ENCODE measurements at places on chromosomes 1 and 21.

GRCh38 chr1:240341365-240342250 lies 249.9 kb downstream of the FMN2 start:
- no peak for DNase-seq

GRCh38 chr1:30872948-30873263 lies 35.7 kb downstream of the SDC3 start:
- no peak for DNase-seq

DNA sequence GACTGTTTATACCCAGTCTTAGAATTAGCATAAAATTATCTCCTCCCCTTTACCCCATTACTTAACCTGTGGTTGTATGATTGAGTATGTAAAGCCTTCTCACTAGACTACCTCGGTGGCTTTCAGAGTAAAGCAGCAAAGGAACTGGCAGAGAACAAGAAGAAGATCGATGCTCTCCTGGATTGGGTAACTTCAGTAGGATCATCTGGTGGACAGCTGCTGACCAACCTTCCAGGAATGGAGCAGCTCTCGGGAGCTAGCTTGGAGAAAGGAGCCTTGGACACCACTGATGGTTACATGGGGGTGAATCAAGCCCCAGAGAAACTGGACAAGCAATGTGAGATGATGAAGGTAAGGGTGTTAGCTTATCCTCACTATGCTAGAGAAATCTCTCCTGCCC lies 138.6 kb upstream of the BMP8A start:
- DNase-seq = no peak

DNA sequence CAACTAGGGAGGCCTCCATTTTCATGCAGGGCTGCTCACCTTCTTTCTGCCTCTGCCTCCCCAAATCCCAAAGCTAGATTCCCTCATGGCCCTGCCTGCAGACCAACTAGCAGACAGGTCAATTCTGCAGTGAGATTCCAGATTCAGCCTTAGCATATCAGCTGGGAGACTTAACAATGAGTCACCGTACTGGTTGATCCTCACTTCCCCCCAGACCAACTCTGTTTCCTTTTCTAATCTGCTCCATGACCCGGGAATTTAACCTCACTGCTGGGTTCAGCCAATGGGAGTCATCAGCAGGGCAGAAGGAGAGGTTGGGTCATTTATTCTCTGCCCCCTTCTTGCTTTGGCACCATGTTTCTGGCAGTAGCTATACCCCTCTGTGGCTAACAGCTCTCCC lies 140.6 kb upstream of the GRIK3 start:
- DNase-seq = no peak

- no peak for DNase-seq
Observed at GRCh38 chr1:218946147-218946546, 227.5 kb upstream of the LYPLAL1 start.

- no peak for DNase-seq
Observed at GRCh38 chr21:14538483-14538882, 7.6 kb downstream of the SAMSN1 start.

GRCh38 chr1:181107711-181108110 lies 19.2 kb downstream of the IER5 start:
- no peak for DNase-seq

- no peak for DNase-seq
Observed at GRCh38 chr1:198492872-198493271, 47.6 kb downstream of the ATP6V1G3 start.

DNA sequence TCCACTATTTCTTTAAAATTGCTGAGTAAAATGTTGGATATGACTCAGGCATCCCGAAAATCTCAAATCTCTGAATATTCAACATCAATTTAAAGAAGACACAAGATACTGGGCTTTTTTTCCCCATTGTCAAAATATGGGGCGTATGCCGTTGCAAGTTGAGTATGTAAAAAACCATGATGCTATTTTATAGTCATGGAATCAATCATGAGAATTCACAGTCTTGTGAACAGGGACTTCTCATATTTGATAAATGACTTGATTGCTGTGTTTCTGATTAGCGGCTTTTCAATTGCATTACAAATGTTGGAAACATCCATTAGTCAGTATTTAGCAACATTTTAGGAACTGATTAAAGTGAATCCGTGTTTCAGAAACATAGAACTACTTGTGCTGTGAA lies 45.3 kb downstream of the SETD4 start:
- no peak for DNase-seq

DNA sequence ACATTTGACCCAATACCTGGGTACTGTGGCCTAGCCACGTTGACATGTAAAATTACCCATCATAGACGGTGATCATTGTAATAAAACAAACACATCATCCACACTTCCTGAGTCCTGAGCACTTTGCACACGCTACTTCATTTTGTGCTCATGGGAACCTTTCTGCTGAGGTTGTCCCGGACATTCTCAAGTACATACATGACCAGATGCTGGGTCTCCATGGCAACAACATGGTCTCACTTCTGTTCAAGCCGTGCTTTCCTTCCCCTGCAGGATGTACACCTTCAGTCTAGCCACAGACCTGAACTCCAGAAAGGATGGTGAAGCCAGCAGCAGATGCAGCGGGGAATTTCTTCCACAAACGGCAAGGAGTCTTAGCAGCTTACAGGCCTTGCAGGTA lies 22.7 kb downstream of the UBASH3A start:
- no peak for DNase-seq

DNA sequence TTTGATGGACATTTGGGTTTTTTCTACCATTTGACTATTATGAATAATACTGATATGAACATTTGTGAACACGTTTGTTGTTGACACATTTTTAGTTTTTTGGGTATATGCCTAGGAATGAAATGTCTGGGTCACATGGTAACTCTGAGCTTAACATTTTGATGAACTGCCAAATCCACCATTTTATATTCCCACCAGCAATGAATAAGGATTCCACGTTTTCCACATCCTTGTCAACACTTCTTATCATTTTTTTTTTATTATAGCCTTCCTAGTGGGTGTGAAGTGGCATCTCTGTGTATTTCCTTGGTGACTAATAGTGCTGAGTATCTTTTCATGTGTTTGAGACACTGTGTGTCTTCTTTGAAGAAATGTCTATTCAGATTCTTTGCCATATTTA lies 67.6 kb downstream of the RASAL2 start:
- no peak for DNase-seq

DNA sequence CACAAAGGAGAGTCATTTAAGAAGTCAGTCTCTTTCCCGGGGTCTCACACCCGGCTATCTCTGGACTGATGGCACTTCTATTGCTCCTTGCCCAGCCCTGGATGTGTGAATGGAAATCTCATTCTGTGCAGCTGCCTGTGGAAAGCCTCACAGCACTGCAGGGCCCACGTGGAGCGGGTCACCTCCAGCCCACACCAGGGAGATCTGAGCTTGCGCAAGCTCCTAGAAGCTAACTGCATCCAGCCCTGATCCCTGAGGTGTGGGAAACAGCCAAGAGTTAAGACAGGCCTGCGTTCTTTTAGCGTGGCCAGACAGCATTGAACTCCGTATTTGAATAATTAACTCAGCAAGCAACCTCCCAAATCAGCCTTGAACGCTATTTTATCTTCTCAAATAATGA lies 150.5 kb downstream of the LRIG2 start:
- no peak for DNase-seq

DNA sequence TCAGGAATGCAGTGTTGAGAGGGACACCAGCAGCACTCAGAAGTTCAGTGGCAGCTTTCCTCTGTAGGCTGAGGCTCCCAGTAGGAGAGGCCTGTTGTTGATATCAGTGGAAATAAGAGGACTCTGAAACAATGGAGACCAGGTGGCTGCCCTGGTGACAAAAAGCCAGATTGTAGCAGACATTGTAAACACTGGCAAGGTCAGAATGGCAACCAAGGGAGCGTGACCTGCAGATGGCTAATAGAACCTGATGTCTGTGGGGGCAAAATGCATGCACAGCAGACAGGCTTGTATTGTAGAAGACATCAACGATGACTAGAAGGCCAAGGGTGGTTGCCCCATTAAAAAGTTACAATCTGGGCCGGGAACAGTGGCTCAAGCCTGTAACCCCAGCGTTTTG lies 53.1 kb upstream of the GPR37L1 start:
- DNase-seq = no peak

- DNase-seq = no peak
Observed at GRCh38 chr1:100982793-100983192, 42.8 kb downstream of the DPH5 start.

DNA sequence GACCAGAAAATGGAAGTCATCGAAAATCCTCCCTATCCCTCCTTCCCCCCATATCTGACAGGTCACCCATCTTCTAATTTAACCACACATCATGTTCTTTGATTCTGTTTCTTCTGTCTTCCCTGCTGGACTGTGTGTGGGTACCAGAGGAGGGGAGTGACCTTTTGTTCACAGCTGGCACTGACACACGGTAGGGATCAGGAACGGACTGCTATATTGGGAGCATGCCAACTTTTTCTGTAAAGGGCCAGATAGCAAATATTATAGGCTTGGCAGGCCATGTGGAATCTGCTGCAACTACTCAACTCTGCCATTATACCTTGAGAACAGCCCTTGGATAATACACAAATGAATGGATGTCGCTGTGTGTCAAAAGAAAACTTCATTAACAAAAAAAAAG lies 7.5 kb upstream of the TOMM20 start:
- DNase-seq = no peak

- no peak for DNase-seq
Observed at GRCh38 chr1:28646040-28646439, 2.4 kb upstream of the RNU11 start.

- no peak for DNase-seq
Observed at GRCh38 chr1:116179419-116179818, 68.2 kb downstream of the MAB21L3 start.

DNA sequence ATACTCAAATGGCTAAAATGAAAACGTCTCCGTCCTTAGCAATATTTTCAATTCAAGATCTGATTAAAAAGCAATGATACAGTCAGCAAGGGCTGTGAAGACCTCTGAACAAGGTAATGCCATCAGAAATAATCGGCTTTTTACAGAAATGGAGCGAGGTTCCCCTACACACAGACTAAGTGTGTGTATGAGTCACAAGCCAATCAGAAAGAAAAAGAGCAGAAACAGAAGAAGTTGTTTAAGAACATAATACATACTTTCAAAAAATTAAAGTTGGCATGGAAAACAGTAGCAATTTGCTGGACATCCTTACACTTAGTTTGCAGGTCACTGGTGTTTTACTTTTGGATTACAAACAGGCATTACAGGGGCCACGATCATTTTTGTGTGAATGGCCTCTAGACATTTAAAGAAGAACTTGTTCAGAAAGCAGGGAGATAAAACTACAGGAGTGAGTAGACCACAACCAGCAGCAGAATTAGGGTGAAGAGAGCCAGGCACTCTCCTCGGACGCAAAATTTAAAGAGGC lies 350.0 kb upstream of the RUNX1 start:
- DNase-seq = no peak

Data from stimulated activated CD8-positive, alpha-beta memory T cell treated with anti-CD3 and anti-CD28 coated beads, Interleukin-4, amount 100 ng/mL, for 4 hours (primary cell).